ENCODE measurements at places on chromosomes 7 and 10.

- DNase-seq: no peak
Measured at GRCh38 chr10:89889606-89890005, 188.2 kb downstream of the KIF20B start.

GRCh38 chr7:48140001-48140681 is 31.1 kb upstream of the ABCA13 start:
- DNase-seq: no peak

GRCh38 chr7:133022661-133023060 is 59.2 kb downstream of the CHCHD3 start:
- DNase-seq: no peak

GRCh38 chr10:116836902-116837523 is 12.3 kb upstream of the ENO4 start:
- DNase-seq: no peak

DNA sequence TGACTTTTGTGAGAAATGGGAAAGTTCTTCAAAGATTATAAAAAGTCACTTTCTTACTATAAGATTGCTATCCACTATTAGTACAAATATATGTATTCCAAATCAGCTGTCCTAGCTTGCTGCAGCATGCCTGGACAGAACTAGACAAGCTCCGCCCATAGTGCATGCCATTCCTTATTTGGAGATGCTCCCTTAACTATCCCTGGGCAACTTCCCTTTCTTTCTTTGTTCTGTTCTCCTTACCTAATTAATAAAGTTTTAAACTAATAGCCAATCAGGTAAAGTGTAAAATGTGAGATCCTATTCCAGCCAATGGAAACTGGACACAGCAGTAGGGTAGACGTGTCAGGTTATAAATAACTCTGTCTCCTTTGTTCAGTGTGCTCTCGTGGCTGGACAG is 281.9 kb downstream of the CAMK1D start:
- no peak for DNase-seq

DNA sequence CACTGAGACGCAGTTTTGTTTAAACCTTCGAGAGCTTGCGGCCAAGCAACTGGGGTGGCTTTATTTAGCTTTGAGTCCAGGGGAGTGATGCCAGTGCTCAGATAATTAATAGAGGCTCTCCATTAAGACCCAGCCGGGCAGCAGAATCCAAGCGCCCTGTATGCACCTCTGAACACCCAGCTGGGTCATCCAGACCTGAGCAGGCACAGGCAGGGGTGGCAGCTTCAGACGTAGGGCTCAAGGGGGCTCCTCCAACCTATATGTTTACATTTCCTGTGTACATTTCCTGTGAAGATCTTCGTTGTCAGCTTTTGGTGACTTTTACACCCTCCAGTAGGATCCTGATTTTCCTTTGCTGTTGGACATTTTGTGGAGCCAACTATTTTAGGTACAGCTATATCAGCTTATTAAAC is 719.5 kb downstream of the LRMDA start:
- no peak for DNase-seq

DNA sequence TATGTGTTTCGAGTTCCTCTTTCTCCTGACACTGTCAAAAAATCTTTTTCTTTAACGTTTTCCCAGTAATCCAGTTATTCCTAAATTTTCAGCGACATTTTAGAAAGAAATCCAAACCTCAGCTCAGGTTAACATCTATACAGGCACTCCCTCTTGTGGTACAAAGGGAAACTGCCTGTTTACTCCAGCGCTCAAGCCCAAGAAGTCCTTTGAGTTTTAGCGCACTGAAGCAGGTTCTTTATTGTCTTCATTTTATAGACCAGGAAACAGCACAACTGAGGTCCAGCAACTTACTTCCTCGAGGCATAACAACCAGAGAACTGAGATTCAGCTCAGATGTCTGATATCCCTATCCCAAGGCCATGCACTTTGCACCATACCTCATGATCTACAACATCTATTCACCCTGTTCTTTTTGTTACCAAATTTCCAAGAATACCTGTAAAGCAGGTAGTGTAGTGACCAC is 287.2 kb upstream of the MKLN1 start:
- no peak for DNase-seq

GRCh38 chr10:33331379-33331694 is 3.1 kb downstream of the NRP1 start:
- no peak for DNase-seq

DNA sequence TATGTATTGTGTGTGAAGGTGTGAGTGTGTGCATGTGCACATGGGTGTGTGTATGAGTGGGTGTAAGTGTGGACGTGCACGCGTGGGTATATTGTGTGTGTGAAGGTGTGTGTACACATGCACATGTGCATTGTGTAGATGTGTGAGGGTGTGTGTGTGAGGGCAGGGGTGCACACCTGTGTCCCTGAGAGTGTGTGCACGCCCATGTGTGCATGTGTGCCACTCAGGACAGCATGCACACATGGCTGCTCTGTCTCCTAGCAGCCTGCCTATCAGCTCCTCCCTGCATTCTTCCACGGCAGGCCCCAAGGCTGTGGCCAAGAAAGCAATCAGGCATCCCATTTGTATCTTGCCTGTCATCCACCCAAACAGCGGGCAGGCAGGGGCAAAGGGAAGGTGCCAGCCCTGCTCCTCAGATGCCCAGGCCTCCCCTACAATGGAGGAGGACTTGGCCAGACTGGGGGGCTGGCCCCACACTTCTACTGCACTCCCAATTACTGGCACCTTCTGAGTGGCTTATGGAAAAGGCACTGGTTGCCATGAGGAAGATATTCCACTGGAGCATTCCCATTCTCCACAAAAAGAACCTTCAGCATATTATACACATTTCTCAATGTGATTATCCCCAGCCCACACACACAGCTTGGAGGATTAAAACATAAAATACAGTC is 380.4 kb upstream of the ZMIZ1 start:
- no peak for DNase-seq

DNA sequence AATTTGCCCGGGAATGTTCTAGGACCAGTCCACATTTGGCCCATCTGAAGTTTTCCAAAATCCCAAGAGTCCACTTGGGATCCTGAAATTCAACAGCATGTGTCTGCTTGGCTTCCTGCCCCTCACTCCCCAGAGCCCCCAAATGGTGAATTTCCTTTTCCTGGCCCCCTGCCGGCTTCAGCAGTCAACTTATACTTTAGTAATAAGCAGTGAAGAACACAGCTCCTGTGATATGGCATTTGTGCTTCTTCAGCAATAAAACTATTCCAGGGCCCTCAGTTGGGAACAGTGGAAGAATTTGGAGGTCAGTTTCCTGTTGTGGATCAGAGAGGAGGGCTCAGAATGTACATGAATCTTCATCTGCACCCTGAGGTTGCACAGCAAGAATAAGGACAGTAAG is 51.1 kb downstream of the PRF1 start:
- DNase-seq: no peak

GRCh38 chr7:127799535-127800305 is 147.7 kb downstream of the SND1 start:
- DNase-seq: no peak

- no peak for DNase-seq
Measured at GRCh38 chr10:47159361-47160260, 140.4 kb upstream of the GDF10 start.

DNA sequence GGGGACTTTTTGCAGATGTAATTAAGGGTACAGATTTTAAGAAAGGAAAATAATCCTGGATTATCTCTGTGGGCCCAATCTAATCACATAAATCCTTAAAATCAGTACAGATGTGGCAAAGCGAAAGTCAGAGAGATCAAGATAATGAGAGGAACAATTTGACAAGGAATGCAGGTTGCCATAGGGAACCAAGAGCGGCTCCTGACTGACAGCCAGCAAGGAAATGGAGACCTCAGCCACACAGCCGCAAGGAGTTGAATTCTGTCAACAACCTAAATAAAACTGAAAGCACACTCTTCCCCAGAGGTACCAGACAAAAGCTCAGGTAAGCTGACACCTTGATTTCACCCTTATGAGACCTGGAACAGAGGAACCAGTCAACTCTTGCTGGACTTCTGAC is 3.4 kb upstream of the PNPLA8 start:
- no peak for DNase-seq

DNA sequence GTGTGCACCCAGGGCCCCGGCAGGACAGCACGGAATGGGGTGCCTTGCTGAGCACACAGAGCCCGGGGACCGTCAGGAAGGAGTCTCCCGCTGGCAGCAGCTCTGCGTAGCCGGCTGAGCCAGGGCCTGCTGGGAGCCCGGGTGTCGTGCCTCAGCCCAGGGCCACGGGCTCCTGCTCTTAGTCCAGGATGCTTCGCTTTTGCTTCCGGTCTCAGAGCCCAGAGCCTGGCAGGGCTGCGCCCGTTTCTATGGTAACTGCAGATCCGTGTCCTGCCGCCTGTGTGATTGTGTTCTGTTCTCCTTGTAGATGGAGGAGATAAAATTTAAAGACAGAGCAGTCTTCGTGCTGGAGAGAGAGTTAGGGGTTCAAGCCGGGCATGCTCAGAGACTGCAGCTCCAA is 53.7 kb upstream of the DPYSL4 start:
- DNase-seq: no peak

DNA sequence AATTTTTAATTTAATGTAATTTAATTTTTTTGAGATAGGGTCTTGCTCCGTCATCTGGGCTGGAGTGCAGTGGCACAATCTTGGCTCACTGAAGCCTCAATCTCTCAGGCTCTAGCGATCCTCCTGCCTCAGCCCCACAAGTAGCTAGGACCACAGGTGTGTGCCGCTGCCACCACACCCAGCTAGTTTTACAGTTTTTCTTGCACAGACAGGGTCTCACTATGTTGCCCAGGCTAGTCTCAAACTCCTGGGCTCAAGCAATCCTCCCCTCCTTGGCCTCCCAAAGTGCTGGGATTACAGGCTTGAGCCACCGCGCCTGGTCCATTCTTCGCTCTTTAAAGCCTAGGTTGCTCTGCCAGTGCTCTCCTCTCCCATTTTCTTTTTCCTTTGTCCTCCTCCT is 12.9 kb downstream of the CALML3 start:
- no peak for DNase-seq

DNA sequence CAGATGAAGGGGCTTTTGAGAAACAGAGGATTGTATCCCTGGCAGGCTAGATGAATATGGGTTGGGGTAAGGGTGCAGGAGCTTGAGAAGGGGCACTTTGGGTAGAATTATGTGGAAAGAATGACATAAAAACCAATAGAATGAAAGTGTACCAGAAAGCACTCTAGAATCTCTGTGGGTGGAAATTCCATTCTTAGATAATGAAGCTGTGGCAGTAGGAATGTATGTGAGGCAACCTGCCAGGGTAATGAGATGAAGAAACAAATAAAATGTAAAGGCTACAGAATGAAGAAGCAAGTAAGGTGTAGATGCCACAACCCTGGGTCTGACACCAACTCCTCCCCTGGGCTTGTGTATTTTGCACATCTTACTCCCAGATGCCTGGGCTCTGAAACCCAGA is 16.8 kb downstream of the NOBOX start:
- no peak for DNase-seq

GRCh38 chr7:55335786-55336185 is 29.4 kb upstream of the LANCL2 start:
- no peak for DNase-seq

- no peak for DNase-seq
Measured at GRCh38 chr7:38066391-38066790, 111.7 kb upstream of the STARD3NL start.

DNA sequence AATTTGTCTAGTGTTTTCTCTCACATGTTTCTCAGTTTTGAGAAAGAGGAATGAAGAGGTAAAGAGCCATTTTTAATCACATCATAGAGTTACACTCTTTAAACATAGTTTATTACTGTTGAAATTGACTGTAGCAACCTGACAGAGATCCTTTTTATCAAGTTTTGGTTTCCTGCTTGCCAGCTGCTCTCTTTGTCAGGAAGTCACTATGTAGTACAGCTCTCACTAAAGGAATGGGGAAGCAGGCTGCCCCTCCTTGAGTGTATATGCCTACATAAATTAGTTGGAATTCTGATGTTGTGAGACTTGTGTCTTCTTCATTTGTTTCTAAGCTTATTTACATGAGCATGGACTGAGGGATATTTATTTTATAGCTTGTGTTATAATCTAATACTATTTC is 1274.0 kb upstream of the CELF2 start:
- DNase-seq: no peak

- no peak for DNase-seq
Measured at GRCh38 chr10:127338399-127339110, 142.2 kb upstream of the INSYN2A start.

GRCh38 chr7:43198599-43199090 is 86.2 kb downstream of the HECW1 start:
- DNase-seq: no peak

DNA sequence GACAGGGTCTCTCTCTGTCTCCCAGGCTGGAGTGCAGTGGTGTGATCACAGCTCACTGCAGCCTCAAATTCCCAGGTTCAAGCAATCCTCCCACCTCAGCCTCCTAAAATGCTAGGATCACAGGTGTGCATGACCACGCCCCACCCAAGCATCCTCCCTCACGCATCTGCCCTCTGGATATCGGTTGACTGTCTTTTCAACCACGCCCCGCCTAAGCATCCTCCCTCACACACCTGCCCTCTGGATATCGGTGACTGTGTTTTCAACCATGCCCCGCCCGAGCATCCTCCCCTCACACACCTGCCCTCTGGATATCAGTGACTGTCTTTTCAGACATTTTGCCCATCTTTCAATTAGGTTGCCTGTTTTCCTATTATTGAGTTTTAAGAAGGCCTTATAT is 140.5 kb downstream of the MAD1L1 start:
- DNase-seq: no peak

- DNase-seq: no peak
Measured at GRCh38 chr7:105016709-105017656, 3.0 kb downstream of the KMT2E start.

- DNase-seq: no peak
Measured at GRCh38 chr7:147483634-147484292, 1106.8 kb upstream of the C7orf33 start.

DNA sequence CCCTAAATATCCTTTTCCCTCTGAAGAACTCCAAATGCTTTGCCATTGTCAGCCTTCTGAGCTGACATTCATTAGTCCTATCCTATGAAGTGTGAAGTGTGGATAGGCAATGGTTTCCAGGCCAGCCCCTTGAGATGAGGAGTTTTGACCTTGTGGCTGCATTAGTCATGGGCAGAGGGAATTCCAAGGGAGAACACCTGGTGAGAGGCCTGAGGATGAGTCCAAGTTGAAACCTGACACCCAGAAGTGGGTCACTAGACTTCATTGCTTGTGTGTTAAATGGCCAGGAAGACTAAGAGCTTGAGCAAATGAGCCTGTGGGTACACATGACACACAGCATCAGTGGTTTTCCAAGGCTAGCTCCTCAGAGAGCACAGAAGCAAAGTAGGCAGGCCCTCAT is 260.8 kb downstream of the SKAP2 start:
- DNase-seq: no peak

DNA sequence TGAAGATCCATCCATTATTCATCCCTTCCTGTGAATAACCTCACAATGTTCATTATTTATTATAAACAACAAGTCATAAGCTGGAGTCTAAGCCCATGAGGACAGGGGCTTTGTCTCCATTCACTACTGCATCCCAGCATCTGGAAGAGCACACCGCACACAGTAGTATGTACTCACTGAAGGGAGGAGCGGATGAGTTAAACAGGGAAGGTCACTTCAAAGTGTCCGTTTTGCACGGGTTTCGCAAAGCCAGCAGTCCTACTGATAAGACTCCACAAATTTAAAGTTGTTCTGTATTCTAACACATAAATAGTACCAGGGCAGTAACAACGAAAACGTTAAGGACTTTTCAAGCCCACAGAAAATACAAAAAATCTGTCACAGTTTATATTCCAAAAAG is 167.9 kb downstream of the PARD3 start:
- no peak for DNase-seq
